ENCODE measurements at places on chromosomes 4 and X.

GRCh38 chr4:106034751-106035150 lies 139.5 kb downstream of the NPNT start:
- no peak for DNase-seq

DNA sequence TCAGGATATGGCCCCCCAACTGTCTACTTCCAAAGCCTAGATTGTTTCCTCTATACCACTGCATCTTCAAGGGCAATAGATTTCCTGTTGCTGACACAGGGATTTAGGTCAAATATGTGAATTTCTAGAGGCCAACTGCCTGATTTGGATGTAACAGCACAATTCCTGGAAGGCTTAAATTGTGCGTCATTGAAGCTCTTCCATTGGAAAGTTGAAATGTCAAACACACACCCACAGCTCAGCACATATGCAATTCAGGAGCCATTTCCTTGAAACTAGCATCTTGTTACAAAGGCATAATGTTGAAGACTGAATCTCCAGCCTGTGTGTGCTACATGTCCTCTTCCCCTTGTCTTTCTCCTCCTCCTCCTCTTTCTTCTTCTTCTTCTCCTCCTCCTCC lies 158.6 kb downstream of the STK32B start:
- no peak for DNase-seq

- peak; percentile 23 for DNase-seq
These were observed 34.0 kb downstream of the ELF2 start for GRCh38 chr4:139142980-139143379.

DNA sequence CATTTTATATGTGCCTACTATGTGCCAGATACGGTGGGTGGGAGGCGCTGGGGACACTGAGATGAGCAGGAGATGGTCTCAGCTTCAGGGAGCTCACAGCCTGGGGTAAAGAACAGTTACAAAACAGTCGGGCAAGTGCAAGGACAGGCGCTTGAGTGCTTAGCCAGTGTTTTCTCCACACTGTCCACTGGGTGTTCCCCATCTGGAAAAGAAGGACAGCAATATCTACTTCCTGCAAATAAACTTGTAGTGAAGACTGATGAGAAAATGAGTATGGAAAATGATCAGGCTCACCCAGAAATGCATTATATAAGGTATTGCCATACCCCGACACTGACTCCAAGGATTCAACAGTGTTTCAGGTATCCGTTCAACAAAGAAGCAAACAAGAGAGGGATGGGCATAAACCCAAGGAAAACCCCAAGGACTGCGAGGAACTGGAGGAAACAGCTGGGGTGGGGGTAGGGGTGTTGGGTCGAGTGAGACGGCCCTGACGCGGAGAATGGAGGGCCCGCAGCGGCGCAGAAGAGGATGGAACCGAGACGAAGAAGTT lies 835 bp downstream of the TMEM185A start:
- no peak for DNase-seq

GRCh38 chrX:139933904-139934303 lies 1.1 kb upstream of the ATP11C start:
- no peak for DNase-seq

- DNase-seq, result no peak
These were observed 1.1 kb upstream of the USP38 start for GRCh38 chr4:143183513-143184216.

- DNase-seq, result no peak
These were observed 32.2 kb upstream of the TXLNG start for GRCh38 chrX:16754019-16754418.

DNA sequence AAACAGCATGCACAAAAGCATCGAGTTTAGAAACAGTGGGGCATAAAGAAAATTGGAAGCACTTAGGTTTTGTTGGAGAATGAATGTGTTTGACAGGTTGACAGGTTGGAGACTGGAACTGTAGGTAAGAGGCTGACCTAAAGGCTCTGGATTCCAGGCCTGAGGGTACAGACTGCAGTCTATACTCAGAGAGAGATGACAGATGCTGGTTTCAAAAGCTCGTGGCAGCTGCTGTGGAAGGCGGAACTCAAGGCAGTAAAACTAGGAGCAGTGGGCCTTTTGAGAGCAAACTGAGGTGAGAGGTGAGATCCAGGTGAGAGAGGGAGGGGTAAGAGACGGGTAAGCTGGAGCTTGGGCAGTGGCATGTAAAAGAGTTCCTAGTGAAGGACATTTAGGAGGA lies 415.2 kb downstream of the TRIML1 start:
- DNase-seq, result no peak

- no peak for DNase-seq
These were observed 112.7 kb downstream of the ASMT start for GRCh38 chrX:1727531-1728027.

DNA sequence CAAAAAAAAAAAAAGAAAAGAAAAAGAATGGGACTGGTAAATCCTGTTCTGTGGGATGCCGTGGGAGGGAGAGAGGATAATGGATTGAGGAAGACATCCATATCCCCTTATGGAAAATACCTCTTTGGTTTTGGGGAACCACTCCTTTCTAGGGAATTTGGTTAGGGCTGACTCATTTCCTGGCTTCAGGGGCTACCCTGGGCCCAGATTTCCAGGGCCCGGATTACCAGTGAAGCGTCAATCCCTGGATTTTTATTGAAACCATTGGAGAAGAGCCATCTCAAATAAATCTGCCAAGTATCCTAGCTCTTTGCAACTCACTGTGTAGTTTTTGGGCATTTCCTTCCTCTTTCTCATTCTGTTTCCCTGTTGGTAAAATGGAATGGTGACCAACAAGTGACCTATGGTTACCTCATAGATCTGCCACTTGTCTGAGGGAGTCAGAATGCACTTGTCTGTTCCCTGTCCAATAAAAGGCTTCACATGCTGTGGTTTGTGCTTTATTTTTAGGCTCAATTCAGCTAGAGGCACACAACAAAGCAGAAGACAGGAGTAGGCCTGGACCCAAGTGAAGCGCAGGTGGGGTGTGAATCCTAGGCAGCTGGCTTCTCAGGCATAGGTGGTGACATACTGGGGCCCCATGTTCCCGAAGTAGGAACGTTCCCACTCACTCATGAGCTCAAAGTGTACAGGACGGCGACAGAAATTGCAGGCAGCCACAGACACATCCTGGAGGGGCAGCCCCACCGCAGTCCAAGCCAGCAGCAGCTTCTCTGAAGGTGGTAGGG lies 8.6 kb downstream of the APEX2 start:
- no peak for DNase-seq

- peak; percentile 21 for DNase-seq
These were observed 69.8 kb downstream of the HAUS3 start for GRCh38 chr4:2172161-2172560.

GRCh38 chr4:32569861-32570260 lies 1849.7 kb downstream of the PCDH7 start:
- peak; percentile 39 for DNase-seq

- no peak for DNase-seq
These were observed 1110.9 kb downstream of the NLGN4X start for GRCh38 chrX:5117816-5118215.

- DNase-seq, result no peak
These were observed 2.1 kb upstream of the PITX2 start for GRCh38 chr4:110624904-110625494.

- DNase-seq, result no peak
These were observed 3.1 kb upstream of the TCEAL5 start for GRCh38 chrX:103279624-103280023.

DNA sequence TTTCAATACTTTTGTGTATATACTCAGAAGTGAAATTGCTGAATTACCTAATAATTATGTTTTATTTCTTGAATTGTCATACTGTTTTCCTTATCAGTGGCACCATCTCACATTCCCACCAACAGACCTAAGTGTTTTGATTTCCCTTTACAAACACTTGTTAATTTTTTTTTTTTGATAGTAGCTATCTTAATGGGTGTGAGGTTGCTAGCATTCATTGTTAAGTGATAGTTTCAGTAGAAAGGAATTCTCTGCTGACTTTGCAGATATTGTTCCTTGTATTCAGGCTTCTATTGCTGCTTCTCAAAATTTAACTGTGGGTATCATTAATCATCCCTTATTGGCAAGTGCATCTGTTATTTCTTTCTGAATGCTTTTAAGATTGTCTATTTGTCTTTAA lies 927.5 kb upstream of the SLIT2 start:
- no peak for DNase-seq

DNA sequence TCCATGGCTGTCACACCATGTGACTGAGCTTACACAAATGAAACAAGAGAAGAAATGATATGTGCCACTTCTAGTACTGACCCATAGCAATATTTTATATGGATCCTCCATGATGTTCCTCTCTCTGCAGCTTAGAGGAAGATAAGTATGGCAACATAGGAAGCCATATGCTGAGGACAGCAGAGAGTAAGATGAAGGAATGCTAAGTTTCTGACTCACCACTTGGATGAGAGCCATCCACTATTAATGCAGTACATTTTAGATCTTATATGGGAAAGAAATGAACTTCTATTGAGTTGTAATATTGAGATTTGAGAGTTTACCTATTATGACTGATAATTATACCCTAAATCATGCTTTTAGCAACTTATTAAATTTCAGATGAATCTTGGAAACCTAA lies 386.9 kb upstream of the MAOA start:
- DNase-seq, result no peak

DNA sequence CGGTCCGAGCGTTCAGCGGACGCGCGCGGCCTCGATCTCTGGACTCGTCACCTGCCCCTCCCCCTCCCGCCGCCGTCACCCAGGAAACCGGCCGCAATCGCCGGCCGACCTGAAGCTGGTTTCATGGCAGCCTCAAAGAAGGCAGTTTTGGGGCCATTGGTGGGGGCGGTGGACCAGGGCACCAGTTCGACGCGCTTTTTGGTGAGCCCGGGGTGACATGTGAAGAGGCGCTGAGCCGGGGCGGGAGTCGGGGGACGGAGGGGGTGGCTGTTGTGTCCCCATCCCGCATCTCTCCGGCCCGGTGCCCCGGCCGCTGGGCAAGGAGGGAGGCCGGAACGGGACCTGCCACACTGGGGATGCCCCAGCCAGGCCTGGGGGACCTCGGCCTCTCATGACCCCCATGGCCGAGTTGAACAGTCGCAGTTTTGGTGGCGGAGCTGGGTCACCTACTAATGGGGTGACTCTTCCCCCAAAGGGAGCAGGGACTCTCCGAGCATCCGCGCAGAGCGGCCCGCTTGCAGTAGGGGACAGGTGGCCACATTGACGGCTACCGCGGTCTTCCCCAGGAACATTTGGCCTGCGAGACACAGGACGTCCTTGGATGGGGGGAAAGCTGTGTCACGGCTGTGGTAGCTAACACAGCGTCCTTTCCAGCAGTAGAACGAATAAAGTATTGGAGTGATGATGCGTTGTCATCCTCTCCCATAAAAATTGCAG lies at the start of gene GK:
GK (plus strand) TSS at position 9 of the 717 bp plus-strand sequence; CDS start at position 124, 115 bp downstream.
- peak; percentile 47 for DNase-seq

DNA sequence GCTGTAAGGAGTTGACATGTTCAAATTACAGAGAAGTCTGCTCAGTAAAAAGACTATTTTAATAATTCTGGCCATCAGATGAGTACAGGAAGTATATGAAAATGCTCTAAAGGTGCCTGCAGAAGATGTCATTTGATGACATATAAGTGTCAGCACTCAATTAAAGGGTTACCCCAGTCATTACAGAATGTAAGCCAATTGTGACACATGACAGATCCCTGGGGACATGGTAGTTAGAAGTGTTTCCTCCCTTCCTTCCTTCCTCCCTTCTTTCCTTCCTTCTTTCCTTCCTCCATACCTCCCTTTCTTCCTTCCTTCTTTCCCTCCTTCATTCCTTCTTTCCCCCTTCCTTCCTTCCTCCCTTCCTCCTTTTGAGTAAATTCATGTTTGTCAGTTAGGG lies 453.0 kb downstream of the RAPGEF2 start:
- DNase-seq, result no peak

- DNase-seq, result no peak
These were observed 28.0 kb downstream of the NAT8L start for GRCh38 chr4:2087170-2087569.

GRCh38 chrX:10367406-10367805 lies 210.6 kb downstream of the CLCN4 start:
- DNase-seq, result no peak

DNA sequence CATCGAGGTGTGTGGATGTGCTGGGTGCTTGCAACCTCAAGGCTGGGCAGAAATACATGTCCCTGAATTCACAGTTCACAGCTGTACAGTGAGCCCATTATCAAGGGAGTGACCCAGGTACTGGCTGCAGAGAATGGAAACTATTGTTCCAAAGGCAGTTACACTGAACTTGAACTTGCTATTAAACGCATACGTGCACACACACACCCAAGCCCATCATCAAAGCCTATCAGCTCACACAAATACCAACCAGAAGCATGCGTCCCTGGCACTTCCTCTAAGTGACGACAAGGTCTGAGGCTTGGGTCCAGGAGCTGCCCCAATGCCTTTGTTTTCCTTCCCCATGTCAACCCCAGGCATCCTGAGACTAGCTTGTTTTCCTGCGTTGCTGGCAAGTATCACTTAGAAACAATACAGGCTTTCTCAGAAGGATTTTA lies 88.6 kb downstream of the IRF2 start:
- no peak for DNase-seq

DNA sequence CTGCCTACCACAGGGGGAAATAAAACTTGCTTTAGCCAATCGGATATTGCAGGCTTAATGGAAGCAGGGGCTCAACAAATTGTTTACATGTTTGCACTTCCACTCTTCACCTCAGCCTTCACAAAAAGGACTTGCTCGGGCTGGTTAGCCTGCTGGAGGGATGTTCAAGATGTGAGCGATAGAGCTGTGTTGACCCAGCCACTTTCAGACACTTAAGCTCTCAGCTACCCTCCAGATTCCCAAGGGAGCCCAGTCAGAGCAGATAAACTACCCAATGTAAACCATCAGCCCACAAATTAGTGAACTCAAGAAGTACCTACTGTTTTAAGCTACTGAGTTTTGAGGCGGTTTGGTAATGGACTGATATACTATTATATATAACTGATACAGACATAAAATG lies 508.4 kb upstream of the FTHL17 start:
- DNase-seq, result no peak
